Caki2 (cell line): ENCODE measurements at places on chromosomes 11 and 22. TPM values are rescaled to one million over a fixed set of nuclear protein-coding genes. Genes with fewer than 3 reads are reported as not detected.

ARSA gene
- 32.4 and 49.5 TPM in 2 replicates for total RNA-seq

- no peak for DNase-seq
Observed at GRCh38 chr11:47997063-47998053, 17.0 kb downstream of the PTPRJ start.

DNA sequence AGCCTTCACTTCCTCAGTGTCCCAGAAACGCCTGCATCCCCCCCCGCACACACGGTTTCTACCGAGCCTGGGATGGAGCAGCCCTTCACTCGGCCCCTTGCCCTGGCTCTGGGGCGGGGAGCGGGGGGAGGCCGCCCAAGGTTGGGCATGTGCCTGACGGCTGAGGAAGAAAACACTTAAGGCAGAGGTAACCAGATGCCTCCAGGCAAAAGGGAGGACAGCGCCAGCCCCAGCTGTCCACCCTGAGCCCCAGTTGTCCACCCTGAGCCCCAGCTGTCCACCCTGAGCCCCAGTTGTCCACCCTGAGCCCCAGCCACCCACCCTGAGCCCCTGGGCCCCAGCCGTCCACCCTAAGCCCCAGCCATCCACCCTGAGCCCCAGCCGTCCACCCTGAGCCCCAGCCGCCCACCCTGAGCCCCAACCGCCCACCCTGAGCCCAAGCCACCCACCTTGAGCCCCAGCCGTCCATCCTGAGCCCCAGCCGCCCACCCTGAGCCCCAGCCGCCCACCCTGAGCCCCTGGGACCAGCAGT lies 3.8 kb upstream of the TTLL8 start:
- DNase-seq: no peak

GRCh38 chr11:78219493-78220217 lies 30.9 kb downstream of the USP35 start:
- DNase-seq: no peak

- DNase-seq: no peak
Observed at GRCh38 chr22:37913233-37913721, 7.2 kb downstream of the MICALL1 start.

PANX3 gene
- not detected in 2 replicates for total RNA-seq

- no peak for DNase-seq
Observed at GRCh38 chr11:61027141-61027840, 55.8 kb downstream of the CD6 start.

RCOR2 gene
- total RNA-seq: 0.61 TPM in 1 of 2 replicates, not detected in the other

DNA sequence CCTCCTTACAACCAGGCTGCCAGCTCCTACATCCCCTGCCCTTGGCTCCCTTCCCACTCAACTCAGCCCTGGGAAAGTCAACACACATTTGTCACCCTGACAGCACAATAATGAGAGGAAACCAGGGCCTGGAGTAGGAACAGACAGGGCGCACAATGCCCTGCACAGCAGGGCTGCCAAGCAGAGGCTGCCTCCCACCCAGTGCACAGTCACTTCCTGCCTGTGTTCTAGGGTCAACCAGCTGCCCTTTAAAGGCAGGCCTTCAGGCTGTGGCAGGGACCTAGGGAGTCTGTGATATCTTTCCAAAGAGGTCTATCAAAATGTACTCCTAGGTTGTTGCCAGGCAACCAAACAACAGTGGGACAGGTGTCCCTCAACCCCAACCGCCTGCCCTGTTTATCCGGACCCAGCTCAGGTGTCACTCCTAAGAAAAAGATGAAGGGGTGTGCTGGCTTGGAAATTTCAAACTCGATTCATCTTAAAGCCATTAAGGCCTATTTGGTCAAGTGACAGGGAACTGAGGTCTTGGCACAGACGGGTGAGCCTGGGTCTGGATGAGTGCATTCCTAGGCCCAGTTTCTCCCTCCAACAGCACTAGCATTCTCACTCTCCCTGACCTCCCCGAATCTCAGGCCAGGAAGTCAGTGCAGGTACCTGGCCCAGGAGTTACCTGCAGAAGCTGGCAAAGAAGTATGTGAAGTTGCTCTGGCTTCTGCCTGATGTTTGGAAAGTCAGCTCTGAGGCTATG lies 110.3 kb upstream of the PITPNB start:
- DNase-seq: peak; percentile 65

DNA sequence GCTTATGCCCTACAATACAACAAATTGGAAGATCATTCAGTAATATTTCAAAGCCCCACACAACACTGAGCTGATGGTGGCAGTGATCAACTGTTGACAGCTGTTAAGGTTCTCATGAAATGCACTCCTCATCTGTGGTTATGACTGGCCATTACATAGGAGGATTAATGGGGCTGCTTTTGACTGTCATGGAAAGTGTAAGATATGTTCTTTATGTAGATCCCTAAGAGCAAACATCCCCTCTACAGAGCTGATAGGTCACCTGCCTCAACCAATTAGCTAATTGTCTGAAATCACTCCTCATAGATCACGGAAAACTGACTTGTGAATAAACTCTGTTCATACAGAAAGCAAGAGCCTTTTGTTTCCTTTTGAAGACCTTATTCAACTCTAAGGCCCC lies 78.1 kb downstream of the GAB2 start:
- no peak for DNase-seq

GRCh38 chr11:134662629-134663360 lies 250.8 kb upstream of the B3GAT1 start:
- no peak for DNase-seq

- no peak for DNase-seq
Observed at GRCh38 chr11:131025421-131026125, 109.3 kb upstream of the SNX19 start.

GRCh38 chr11:104306862-104307474 lies 143.0 kb upstream of the PDGFD start:
- DNase-seq: no peak

RIMBP3B gene
- 2.1 TPM in 1 of 2 replicates, not detected in the other for total RNA-seq

ALG12 gene
- total RNA-seq: 39.1 and 45.1 TPM in 2 replicates

GRCh38 chr11:44556735-44557409 lies 8.6 kb upstream of the CD82 start:
- peak; percentile 58 for DNase-seq

APOBEC3C gene
- total RNA-seq: 3.5 and 6.5 TPM in 2 replicates

SHANK2 gene
- 1.2 and 5.8 TPM in 2 replicates for total RNA-seq

GRCh38 chr11:70527046-70527395 lies 128.7 kb downstream of the CTTN start:
- DNase-seq: no peak

GRCh38 chr11:16572945-16573344 lies 165.5 kb upstream of the C11orf58 start:
- no peak for DNase-seq

OR4B1 gene
- total RNA-seq: not detected in 2 replicates

NLRP14 gene
- not detected in 2 replicates for total RNA-seq

DNA sequence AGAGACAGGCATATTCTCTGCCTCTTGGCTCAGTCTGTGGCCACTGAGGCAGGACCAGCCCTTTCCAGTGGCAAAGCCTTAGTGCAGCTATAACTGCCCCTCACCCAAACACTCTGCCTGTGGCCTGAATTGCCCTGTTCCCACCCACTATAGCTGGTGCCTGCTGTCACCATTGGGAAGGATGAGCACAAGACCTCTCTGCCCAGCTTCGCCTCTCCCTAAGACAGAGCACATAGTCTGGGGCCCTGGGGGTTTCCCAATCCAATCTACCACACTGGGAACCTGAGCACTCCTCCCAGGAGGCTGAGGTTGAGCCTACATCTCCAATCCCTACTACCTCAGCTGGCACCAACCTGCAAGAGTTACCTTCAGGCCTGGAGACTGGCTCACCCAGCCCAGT lies 670.4 kb downstream of the JRKL start:
- no peak for DNase-seq

DNA sequence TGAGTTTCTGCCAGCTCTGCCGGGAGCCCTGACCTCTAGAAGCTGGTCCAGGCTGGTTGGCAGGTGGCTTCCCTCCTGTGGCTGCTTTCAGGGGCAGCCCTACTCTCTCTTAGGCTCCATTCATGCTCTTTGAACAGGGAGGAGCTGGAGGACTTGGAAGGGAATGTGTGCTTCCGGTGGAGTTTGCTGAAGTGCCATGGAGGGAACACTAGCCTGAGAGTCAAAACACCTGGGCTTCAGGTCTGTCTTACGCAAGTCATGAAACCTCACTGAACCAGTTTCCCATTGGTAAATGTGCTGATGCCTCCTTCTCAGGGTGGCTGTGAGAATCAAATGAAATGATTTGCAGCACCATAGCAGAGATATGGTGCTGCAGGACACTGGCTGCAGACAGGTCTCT lies 224.5 kb downstream of the KIRREL3 start:
- no peak for DNase-seq

- DNase-seq: peak; percentile 8
Observed at GRCh38 chr11:32259641-32260081, 168.8 kb downstream of the RCN1 start.

TRIM49 gene
- not detected in 2 replicates for total RNA-seq

OR51F1 gene
- total RNA-seq: not detected in 2 replicates

- no peak for DNase-seq
Observed at GRCh38 chr22:21985214-21985613, 2.6 kb upstream of the TOP3B start.

DNA sequence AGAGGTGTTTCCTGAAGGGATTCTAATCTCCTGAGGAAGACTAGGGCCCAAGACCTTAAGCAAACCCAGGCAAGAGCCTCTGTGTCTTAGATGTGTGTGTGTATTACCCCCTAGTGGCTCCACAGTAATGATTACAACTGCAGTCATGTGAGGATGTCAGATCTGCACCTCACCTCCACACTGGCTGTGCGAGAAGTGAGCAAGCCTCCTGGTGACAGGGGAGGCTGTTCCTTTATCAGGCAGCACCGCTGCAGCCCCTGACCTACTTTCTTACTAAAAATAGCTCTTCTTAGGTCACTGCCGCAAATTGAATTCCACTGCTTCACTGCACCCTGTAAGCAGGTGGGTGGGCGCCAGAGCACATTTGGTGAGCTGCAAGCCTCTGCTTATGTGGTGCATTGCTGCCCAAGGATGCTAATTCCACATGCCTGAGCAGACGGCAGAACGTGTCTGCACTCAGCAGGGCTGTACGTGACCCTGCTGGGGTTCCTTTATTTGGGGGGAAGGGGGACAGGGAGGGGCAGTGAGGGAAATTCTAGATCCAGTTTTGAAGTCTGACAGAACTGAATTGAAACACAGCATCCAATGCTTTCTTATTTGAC lies 112.4 kb downstream of the KCNC1 start:
- peak; percentile 2 for DNase-seq

PAX6 gene
- 0.27 and 4.7 TPM in 2 replicates for total RNA-seq

KRTAP5-2 gene
- total RNA-seq: not detected in 2 replicates

GRCh38 chr11:66251809-66252208 lies 16.6 kb upstream of the RAB1B start:
- DNase-seq: no peak

DNA sequence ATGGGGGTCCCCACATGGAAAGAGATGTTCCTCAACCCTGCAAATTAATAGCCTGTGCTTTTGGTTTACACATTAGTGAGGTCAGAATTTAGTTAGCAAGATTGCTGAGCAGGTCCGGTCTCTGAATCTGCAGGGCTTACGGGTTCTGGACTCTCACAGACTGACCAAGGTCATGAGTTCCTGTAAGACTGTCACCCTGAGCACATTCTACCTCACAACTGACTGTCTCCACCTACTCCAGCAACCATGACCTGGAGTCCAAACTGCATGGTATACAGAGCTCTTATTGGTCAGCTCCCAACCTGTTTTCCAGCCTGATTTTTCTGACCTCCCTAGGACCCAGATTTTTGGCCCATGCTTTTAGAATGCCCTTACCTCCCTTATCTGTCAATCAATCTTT lies 28.2 kb downstream of the DKK3 start:
- no peak for DNase-seq

- no peak for DNase-seq
Observed at GRCh38 chr11:72561856-72562255, 112.4 kb downstream of the PDE2A start.

GRCh38 chr11:44632466-44633123 lies 67.1 kb downstream of the CD82 start:
- DNase-seq: no peak

GRCh38 chr22:38872831-38873248 lies 824 bp upstream of the CBX6 start:
- no peak for DNase-seq

DNA sequence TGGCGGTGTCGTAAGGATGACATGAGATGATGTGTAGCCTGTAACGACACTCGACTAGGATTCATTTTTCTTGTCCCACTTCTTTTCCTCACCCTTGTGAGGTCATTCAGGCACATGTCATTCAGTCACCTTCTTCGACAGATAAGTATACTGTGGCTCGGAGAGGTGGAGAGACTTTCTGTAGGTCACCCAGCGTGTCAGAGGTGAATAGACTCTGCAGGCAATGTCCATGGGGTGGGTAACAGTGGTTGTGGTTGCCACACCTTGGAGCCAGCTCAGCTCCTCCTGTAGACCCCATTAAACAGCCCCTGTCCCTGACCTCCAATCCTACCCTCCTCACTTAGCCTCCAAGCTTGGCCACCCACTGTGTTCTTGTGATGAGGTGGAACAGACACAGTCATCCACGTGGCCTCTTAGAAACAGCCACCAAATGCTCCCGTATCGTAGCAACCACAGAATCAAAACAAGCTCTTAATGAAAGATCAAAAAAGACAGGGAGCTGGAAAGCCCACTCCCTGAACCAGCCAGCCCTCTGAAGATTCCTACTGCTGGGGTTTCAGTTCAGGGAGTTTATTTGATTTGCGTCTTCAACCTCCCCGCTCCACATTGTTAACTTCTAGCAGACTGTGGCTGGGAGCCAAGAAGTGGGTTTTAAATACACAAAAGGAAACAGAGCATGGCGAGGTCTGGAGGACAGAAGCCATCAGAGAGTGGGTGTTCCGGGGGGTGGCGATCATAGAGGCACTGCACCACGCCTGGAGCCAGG lies 89.0 kb upstream of the GRK3 start:
- DNase-seq: peak; percentile 99

- DNase-seq: no peak
Observed at GRCh38 chr11:119676461-119677020, 52.5 kb downstream of the NECTIN1 start.

GRCh38 chr11:61744181-61744580 lies 8.3 kb upstream of the MYRF start:
- no peak for DNase-seq

DNA sequence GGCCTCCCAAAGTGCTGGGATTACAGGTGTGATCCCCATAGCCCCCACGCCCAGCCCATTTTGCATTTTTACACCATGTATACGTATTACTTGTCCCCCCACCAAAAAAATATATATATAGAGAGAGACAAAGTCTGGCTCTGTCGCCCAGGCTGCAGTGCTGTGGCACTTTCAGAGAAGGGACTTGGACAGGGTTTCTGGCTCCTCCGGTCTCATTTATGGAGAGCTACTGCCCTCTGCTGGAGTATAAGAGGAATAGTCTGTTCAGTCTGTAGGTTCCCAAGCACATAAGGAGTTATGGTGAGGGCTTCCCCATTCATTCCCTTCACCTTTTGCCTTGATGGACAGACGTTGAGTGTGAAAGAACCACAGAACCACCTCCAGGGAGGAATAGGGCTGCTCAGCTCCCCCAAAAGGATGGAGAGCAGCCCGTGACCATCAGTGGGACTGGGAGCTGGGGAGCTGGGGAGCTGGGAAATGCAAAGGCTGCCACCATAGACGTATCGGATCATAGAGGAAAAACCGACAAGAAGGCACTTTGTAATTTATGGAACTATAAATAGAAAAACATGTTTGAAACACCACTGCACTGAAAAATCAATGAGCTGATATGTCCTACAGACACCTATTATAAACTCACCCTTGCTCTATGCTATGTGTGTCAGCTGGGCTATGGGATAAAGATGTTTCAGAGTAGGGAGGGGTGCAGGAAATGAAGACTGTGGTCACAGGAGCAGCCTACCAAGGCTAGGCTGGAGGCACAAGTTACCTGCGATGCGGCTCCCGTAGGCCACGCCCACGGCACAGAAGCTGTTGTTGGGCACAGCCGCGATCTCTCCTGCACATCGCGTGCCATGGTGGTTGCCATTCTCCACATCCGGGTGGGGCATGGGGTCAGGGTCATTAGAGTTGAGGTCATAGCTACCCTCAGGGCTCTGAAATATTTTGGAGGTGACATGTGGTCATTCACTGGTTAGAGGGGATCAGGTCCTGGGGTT lies 5.2 kb downstream of the PCSK7 start:
- peak; percentile 36 for DNase-seq
